Fibroblast of skin of right quadriceps (primary cell): ENCODE measurements at places on chromosomes 5 and 9.

DNA sequence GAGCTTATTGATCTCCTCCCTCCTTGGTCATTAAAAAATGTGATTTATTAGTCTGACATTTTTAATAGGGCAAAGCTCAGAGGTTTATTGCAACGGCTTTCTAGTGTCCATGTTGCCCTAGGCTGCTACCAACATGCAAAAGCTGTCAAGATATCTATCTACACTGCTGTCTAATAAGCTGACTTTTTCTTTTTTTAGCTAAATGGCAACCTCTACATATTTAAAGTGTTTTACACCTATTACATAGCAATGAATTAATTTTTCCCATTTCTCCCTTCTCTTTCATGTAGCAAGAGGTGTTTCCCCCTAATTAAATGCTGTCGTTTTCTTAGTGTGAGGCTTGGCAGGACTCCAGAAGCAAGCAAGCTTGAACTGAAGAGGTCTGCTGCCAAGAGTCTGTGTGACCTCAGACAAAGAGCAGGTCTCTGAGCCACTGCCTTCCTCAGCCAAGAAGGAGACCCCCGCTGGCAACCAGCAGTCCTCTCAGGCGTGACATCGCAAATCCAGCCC is 79.4 kb downstream of the GAS1 start:
- peak; percentile 15 for DNase-seq

- DNase-seq = peak; percentile 55
Observed at GRCh38 chr5:112681481-112681908, 56.2 kb upstream of the APC start.

- no peak for DNase-seq
Observed at GRCh38 chr5:111954516-111955395, 197.8 kb upstream of the NREP start.

DNA sequence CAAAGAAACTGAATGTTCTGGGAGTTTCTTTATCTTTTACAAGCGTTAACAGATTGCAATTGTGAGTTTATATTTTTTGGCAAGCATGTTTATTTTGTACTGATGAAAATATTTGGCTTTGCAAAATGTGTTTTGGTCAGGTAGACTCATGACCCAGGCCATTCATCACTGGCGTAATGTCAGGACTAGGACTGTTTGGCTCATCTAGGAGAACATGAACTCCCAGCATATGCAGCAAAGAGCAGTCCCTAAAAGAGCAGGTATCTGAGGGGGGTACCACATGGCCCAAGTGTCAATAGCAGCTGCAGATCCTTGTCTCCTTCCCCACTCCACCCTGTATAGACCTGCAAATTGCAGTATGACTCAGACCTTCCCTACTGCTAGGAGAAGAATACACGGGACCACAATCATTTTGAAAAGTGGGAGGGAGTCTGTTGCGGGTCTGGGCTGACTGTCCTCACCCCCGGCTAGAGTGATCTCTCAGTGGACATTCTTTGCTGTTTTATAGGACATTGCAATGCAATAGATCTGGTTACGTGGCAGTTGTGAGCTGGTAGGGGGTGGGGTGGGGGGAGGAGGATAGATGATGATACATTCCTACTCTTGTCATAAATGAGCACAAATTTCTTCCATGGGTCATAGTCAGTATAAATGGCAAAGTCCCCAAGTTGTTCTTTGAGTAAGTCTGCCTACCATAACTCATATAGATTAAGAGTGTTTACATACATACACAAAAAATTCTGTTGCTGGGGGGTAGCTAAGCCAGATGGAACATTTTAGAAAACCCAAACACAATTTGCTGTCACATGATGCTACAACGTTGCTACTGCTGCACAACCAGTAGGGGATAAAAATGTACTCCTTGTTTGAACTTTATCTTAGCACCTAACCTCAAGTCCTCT is 20.8 kb upstream of the SNCAIP start:
- DNase-seq = peak; percentile 49

- no peak for DNase-seq
Observed at GRCh38 chr5:171422902-171423663, 3.6 kb downstream of the FGF18 start.
